Hematopoietic multipotent progenitor cell (in vitro differentiated cells): ENCODE measurements at places on chromosomes 3 and 15.
A peak's percentile ranks its signal among the peaks of the same experiment; 100 is the strongest.

GRCh38 chr15:71543413-71543812, 266.9 kb upstream of the NR2E3 start:
- DNase-seq: no peak

DNA sequence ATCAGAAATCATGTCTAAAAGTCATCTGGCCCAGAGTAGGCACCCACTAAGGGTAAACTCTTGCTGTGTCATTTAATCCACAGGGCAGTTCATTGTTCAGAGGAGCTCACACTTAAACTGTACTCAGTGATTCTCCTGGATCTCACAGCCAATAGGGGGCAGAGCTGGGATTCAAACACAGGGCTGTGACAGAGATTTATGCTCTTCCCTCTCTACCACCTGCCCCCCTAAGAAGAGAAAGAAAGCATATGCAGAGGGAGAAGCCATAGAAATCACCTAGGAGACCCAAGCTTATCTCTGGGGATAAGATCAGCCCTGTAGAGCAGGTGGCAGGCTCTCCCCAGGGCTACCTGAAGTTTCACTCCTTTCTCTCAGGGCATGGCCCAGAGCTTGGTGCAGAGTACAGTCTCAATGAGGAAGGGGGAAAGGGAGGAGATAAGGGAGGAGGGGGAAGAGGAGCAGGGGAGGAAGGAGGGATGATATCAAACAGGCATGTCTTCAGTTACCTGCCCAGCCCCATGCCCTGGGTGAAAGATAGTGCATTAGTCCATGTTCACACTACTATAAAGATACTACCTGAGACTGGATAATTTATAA, 51.8 kb upstream of the ADPGK start:
- DNase-seq: no peak

- peak; percentile 74 for DNase-seq
These were observed 59.0 kb downstream of the FRMD4B start for GRCh38 chr3:69326855-69327300.

DNA sequence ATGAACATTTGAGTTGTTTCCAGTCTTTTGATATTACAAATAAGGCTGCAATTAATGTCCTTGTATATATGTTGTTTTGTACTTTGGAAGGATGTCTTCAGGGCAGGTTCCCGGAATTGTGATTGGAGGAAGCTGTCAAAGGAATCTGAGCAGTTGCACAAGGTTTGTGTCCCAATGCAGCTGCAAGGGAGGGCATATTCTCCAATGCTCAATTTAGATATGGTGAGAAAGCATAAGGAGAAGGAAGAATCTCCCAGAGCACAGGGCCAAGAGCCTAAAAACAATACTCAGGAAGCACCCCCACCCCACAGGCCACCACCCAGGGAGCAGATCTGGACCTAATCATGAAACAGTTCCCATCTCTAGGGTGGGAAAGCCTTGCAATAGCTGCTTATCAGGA, 228.0 kb upstream of the LRRFIP2 start:
- DNase-seq: no peak

- DNase-seq: peak; percentile 49
These were observed 18.7 kb upstream of the HDAC11 start for GRCh38 chr3:13461169-13462124.

- DNase-seq: no peak
These were observed 49.8 kb upstream of the GALNT15 start for GRCh38 chr3:16124636-16125035.

DNA sequence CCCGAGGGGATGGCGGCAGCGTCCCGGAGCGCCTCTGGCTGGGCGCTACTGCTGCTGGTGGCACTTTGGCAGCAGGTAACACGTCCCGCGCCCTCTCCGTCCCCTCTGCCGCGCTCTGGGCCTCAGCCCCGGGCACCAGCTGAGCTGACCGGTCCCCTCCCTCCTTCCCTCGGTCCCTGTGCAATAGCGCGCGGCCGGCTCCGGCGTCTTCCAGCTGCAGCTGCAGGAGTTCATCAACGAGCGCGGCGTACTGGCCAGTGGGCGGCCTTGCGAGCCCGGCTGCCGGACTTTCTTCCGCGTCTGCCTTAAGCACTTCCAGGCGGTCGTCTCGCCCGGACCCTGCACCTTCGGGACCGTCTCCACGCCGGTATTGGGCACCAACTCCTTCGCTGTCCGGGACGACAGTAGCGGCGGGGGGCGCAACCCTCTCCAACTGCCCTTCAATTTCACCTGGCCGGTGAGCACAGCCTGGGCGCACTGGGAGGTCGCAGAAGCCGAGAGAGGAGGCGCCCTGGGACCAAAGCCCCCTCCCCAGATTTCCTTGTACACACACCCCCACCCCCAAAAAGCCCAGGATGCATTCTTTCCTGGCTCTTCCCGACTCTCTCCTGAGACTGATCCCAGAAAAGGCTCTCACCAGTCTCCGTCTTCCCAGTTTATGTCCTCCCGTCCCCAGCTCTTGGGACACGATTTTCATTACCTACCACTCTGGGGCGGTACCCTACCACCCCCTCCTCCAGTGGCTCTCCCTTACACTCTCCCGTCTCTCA, 705 bp downstream of the DLL4 start:
- no peak for DNase-seq

DNA sequence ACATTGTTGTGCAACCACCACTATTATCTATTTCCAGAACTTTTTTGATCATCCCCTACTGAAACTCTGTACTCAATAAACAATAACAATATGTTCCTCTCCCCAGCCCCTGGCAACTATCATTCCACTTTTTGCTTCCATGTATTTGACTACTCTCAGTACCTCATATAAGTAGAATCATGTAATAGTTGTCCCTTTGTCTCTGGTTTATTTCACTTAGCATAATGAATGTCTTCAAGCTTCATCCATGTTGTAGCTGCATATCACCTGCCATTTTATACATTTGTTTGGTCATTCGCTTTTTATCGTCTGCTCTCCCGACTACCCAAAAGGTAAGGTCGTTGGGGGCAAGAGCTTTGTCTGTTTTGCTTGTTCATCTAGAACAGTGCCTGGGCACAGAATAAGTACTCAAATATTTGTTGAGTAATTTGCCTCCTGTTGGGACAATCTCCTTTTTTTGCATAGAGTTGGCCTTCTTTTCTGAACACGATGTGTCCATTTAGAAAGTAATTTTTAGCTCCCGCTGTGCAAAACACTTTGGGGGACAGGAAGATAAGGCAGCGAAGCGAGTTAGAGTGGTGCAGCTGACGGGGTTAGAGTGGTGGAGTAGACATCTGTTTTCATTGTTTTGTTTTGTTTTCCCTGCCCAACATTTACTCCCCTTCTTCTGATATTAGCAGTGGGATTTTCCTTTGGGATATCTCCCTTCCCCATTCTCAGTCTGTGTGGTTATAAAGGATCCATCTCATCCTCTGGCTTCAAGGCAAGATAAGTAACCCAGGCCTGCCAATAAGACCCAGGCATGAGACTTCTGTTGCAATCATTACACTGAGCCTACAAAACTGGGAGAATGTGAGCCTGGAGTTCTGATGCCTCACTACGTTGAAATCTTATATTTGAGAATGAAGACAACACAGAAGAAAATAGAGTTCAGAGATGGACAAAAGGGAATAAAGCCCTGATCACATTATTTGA, 83.4 kb upstream of the RNU6-1 start:
- no peak for DNase-seq

DNA sequence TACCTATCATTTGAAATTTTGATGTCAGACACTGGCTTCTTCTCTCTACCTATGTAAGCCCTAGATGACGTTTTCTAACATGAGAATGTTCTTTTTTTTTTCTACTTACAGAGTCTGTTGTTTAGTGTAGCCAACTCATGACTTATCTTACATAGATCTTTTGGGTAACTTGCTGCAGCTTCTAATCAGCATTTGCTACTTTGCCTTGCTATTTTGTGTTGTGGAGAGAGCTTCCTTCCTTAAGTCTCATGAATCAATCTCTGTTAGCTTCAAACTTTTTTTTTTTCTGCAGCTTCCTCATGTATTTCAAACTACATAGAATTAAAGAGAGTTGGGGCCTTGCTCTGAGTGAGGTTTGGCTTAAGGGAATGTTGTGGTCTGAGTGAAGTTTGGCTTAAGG, 568.7 kb upstream of the BCHE start:
- DNase-seq: peak; percentile 72

GRCh38 chr3:169379496-169380090, 283.9 kb downstream of the MECOM start:
- DNase-seq: no peak

DNA sequence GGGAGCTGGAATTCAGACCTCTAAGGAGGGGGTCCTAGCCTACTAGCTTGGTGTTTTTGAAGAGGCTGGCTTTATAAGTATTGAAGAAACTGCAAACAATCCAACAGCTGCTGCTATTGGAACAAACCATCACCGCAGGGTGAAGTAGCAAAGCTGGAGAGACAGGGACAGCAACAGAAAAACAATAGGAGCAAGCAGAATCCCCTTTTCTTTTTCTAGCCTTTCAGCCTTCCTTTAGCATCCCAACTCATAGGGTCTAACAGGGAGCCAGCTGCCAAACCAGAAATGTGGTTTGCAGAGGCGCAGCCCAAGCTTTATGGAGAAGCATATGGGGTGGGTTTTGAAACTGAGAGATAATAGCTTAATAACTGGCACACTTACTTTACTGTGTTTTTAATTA, 106.2 kb upstream of the CHMP2B start:
- DNase-seq: no peak

DNA sequence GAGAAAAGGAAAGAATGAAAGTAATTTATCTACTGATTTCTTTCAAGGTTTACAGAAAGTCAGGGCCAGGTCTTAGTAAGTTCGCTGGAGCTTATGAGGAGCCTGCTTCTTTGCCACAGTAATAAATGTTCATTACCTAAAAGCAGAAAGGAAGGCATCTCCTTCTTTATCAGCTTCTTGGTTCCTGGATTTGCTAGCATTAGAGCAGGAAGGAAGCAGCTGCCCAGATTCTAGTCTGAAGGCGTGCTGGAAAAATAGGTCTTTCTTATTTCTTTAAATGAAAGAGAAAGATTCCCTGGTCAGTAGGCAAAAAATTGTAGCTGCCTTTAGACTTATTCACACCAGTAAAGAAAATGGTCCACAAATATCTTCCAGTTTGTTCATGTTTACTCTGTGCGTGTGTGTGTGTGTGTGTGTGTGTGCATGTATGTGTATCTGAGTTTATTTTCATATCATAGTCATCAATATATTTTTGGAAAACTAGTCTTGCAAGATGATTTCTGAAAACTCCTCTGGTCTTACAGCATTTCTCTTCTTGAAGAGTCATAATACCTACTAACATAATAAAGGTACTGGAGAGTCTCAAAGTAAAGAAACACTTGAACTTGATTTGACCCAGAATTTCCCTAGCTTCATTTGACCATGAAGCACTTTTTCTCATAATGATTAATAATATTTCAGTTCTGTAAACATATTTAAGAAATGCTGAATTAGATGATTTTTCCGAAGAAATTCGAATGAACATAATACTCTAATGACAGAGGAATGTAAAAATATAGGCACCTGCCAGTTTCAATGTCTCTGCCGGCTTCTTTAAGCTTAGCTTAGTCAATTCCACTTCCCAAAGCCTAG, 255.3 kb upstream of the ZPLD1 start:
- DNase-seq: peak; percentile 8

DNA sequence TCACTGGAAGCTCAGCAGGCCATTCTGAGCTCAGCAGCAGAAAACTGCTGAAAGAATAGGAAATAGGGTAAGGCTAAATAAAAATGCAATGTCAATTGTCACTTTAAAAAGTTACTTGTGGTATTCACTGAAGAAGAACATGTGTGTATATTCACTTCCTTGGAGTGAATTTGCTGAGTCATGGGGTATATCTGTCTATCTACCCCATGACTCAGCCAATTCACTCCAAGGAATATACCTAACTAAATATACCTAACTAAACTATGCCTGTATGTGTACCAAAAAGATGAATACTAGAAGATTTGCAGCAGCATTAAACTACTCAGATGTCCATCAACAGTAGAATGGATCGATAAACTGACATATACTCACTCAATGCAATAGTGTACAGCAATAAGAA, 69.5 kb upstream of the KCNAB1 start:
- DNase-seq: no peak

- no peak for DNase-seq
These were observed 130.3 kb downstream of the THSD4 start for GRCh38 chr15:71245588-71245987.

GRCh38 chr3:24410860-24411259, 83.8 kb downstream of the THRB start:
- DNase-seq: no peak
